ENCODE measurements at places on chromosomes 7 and 10.

DNA sequence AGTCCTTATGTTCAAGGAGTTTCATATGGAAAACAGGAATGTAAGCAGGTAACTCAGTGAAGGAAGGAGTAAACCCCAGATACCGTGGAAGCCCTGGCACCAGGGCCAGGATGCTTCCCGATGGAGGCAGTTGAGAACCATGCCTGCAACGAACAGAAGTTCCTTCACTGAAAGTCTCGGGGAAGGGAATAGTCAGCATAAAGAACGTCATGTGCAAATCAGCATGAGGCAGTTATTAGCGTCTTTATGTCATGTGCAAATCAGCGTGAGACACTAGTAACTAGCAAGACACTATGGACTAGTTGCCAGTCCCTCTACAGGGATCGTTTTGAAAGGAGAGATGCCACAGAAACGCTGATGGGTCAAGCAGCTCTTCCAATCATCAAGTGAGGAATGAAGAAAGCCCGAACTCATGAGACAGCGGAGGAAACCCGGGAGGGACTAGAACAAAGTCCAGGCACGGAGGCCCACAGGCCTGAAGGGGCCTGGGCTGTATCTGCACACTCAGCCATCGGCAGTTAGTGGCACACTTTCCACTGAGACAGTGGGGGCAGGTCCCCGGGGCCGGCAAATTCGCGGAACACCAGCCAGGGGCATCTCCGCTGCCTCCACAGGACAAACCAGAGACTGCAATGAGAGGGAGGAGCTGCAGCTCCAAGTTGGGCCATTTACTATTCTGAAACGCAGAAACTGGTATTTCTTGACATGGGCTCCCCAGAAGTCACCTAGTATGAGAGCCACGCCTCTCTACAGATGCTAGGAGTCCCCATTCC, 109.6 kb downstream of the SFMBT2 start:
- no peak for DNase-seq

GRCh38 chr10:12513775-12514673, 164.7 kb downstream of the CAMK1D start:
- no peak for DNase-seq

- DNase-seq = no peak
Measured at GRCh38 chr7:128792471-128793180, 858 bp downstream of the CCDC136 start.

- no peak for DNase-seq
Measured at GRCh38 chr7:133602291-133602690, 349.4 kb downstream of the EXOC4 start.

- DNase-seq = no peak
Measured at GRCh38 chr10:123642293-123642692, 23.9 kb upstream of the GPR26 start.

GRCh38 chr10:112739592-112740353, 210.3 kb upstream of the TCF7L2 start:
- DNase-seq = no peak

All from GM12864 (cell line).